Calu3 (cell line): ENCODE measurements at places on chromosomes 12 and 14. TPM values are rescaled to one million over a fixed set of nuclear protein-coding genes. Genes with fewer than 3 reads are reported as not detected.

DNA sequence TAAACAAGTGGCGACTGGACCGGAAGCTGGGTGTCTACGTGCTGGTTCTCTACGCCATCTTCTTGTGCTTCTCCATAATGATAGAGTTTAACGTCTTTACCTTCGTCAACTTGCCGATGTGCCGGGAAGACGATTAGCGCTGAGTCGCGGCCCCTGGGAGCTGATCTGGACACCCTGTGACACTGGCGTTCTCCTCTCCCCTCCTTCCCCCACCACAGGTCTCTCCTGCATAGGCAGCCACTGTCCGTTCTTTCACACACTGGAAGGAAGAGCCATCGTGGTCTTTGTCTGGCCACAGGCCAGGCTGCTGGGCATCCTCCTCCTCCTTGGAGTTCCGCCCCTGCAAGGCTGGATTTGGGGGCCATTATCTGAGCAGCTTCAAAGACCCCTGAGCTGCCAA, 20.1 kb upstream of the RIN3 start:
- no peak for DNase-seq

GRCh38 chr14:90890322-90891020, 74.2 kb upstream of the TTC7B start:
- no peak for DNase-seq

HCAR3 gene
- total RNA-seq, result 0.17 TPM in 1 of 2 replicates, not detected in the other

SMOC1 gene
- total RNA-seq, result 21.4 and 39.6 TPM in 2 replicates
